ENCODE measurements at places on chromosomes 7 and 10. TPM values are rescaled to one million over a fixed set of nuclear protein-coding genes. Genes with fewer than 3 reads are reported as not detected.

Gene ZEB1
- 32.0 TPM for total RNA-seq

Gene MMP21
- total RNA-seq = not detected

Gene ZNF518A
- total RNA-seq = 13.9 TPM

Gene ASB15
- not detected for total RNA-seq

Gene SNCG
- total RNA-seq = not detected

Gene PIP
- total RNA-seq = not detected

Gene ENTPD1
- not detected for total RNA-seq

Gene SPDYE11
- total RNA-seq = not detected

Gene RAPGEF5
- 1.5 TPM for total RNA-seq

Gene EBF3
- not detected for total RNA-seq

Gene GOLGA7B
- 0.47 TPM for total RNA-seq

Gene MCMBP
- total RNA-seq = 90.6 TPM

Gene RNF32
- 0.71 TPM for total RNA-seq

Gene FFAR4
- total RNA-seq = not detected

Gene FAM25A
- not detected for total RNA-seq

Gene GIMAP8
- 9.6 TPM for total RNA-seq

Gene ANKRD7
- not detected for total RNA-seq

Gene SFTPD
- not detected for total RNA-seq
